ENCODE measurements at places on chromosomes 4 and X.
A peak's percentile ranks its signal among the peaks of the same experiment; 100 is the strongest.

GRCh38 chr4:101050088-101050836, 297.1 kb downstream of the PPP3CA start:
- no peak for DNase-seq

- no peak for DNase-seq
Observed at GRCh38 chrX:2913118-2913517, 16.0 kb downstream of the ARSD start.

DNA sequence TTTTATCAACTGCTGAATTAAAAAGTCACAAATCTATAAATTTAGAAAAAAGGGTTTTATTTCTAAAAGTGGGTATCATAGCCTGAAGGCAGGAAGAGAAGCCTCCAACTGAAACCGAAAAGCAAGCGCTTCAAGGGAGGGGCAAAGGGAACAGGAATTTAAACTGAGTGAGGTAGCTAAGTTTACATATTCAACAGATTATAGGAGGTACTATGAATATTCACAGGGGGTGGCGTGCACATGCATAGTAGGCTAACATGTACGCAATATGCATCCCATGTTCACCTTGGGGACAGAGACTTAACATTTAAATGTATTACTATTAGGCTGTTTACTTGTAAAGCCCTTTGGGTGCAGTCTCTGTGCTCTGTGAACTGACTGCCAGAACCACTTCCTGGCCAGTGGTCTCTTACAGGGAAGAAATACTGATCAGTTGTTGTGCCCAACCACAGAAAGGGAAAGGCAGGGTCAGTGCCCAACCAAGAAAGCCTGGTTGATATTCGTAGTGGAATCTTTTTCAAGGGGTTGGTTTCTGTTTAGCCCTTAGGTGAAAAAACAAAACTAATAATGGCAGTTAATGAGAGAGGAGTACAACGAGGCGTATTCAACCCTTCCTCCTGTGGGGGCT, 168.7 kb upstream of the GALNTL6 start:
- DNase-seq = no peak

GRCh38 chr4:3031357-3032082, 42.8 kb downstream of the HTT-AS start:
- no peak for DNase-seq

DNA sequence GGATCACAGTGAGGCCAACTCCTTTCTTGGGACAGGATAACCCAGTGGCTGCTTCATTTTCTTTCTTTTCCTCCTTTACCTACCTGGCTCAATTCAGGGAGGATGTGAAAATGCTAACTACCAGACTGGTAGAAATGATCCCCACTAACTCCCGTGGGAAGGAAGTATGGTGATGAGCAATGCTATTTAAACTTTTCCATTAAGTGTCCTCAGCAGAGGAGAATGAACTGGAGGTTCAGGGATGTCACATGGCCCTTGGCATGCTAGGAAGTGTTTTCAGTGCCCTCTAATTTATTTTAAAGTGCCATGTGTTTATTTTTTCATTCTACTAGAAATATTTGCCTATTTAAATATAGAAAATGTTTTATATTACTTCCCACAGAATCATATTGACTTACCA, 363.9 kb downstream of the PPP3CA start:
- DNase-seq = no peak

GRCh38 chr4:20288846-20289512, 37.3 kb downstream of the SLIT2 start:
- no peak for DNase-seq

GRCh38 chr4:52982946-52983340, 120.8 kb downstream of the RASL11B start:
- DNase-seq = no peak

GRCh38 chr4:184860018-184860779, 34.4 kb upstream of the ACSL1 start:
- no peak for DNase-seq

DNA sequence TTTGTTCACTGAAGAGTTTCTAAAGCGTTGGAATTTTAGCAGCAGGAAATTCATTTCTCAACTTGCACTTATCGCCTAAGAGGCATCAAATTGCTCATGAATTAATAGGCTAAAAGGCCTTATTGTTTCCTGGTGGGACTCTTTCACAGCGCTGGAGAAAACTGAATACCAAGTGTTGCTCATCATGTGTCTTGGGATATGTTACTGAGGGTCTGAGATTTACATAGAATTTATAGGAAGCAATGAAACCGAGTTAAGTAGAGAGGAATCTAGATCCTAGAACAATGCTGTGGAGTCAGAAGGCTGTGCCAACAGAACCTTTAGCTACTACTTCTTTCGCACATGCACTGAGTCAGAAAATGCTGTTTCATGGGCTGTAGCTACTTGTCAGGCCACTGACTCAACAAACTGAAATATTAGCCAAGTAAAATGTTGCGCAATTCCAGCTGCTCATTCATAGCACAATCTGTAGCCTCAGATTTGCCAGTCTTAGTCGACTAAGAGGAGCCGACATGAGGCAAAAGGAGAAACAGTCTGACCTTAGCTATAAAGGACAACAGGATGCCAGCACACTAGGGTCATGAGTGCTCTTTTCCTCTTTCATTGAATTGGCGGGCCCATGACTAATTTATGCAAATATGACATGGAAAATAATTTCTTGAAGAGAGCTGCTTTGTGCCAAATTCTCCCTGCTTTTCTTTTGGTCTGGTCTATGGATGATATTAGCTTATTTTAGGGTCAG, 35.9 kb upstream of the CXCL8 start:
- no peak for DNase-seq

DNA sequence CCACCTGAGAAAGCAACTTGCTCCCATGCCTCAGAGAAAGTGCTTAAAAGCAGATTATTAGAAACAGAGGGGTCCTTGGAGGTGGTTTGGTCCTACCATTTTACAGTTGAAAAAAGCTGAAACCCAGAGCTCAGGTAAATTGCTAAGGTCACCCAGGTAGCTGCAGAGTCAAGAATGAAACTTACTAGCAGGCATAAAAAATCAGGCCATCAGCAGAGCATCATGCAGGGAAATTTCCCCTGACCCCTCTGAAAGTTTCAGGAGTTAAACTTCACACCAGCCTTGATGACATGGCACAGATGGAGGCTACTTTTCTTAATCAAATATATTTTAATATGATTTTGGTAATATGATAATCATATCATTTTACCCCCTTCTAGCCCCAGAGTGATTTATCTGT, 70.3 kb downstream of the IRF2 start:
- DNase-seq = no peak

DNA sequence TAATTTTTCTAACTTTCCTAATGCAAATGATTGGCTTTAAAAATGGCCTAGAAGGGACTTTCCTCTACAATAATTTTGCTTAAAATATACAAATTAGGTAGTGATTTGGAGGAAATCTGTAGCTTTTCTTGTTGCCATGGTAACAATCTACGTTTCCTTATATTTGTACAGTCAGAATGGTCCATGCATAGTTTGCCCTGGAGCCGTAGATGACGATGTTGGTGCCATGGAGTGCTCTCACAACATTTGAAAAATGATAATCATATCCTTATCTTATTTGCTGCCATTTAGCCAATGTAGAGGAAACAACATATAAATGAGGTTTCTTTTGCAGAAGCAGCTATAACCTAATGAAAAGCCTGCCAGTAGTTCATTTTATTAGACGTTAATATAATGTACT, 89.0 kb upstream of the NMU start:
- no peak for DNase-seq

GRCh38 chrX:151396042-151396824, 773 bp upstream of the VMA21 start:
- DNase-seq = peak; percentile 38

DNA sequence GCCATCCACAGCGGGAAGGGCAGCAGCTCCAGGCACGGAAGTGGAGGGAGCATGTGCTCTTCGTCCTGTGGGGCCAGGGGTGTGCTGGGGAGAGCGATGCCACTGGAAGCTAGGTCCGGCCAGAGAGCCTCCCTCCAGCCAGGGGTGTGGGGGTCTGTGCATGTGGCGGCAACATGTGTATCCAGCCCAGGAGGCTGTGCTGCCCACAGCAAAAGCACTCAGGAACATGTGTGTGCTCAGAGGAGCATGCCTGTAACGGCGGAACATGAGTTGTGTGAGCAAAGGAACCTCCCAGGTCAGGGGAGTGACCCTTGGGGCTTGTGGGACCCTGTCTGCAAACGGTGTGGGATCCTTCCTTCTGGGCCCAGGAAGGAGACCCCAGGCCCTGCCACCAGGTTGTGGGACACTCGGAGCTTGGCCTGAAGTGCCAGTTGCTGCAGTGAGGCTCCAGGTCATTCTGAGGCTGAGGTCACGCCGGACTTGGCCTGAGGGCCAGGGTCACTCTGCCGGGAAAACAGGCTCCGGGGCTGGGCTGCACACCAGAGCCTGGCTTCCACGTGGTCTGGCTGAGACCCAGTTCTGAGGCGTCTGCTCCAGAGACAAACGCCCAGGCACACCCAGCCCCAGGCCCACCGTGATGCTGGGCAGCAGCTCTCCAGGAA, 37.2 kb downstream of the CPLX1 start:
- no peak for DNase-seq

DNA sequence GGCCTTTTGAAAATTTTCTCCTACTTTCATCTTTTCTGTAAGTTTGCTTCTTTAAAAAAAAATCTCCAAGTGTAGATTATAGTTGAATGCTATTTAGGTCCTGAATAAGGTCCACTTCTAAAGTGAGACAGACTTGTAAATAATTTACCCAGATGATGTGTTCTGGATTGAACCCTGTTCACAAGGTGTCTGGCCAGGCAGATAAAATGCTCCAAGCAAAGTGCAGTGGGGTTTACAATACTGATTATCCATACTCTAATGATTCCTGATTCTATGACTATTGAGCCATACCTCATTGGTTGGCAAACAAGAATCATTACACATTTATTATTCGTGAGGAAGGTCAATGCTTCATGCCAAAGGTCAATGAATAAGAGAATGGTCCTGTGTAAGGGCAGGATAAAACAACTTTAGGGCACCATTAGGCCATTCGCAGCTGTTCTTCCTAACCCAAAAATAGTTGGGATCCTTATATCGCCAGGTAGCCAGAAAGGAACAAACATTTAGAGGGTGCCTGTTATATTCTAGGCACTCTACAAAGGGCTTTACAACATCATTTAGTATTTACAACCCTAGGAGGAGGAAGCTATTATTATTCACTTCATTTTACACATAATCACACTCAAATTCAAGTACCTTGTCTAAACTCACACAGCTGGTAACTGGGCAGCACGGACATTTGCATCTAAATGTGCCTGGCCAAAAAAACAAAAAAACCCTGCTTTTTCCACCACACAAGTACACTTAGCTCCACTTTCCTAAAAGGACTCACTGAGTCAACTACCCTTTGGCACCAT, 18.6 kb upstream of the SAT1 start:
- DNase-seq = no peak

DNA sequence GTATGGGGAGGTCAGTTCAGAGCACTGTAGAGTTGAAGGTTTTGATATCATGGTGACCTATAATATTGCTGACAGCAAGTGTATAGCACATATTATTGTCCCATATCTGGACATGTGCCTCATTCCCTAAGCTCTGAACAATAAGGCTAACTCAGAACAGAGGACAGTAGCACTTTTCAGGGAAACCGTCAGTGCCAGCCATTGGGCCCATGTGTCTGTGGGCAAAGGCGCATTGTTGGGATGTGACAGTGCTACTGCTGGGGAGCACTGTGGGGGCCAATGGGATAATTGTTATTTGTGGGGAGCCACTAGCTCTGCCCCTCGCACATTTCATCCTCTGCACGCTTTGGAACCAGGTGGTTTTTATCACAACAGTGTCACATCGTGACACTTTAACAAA, 136.2 kb downstream of the ELOVL6 start:
- DNase-seq = no peak

DNA sequence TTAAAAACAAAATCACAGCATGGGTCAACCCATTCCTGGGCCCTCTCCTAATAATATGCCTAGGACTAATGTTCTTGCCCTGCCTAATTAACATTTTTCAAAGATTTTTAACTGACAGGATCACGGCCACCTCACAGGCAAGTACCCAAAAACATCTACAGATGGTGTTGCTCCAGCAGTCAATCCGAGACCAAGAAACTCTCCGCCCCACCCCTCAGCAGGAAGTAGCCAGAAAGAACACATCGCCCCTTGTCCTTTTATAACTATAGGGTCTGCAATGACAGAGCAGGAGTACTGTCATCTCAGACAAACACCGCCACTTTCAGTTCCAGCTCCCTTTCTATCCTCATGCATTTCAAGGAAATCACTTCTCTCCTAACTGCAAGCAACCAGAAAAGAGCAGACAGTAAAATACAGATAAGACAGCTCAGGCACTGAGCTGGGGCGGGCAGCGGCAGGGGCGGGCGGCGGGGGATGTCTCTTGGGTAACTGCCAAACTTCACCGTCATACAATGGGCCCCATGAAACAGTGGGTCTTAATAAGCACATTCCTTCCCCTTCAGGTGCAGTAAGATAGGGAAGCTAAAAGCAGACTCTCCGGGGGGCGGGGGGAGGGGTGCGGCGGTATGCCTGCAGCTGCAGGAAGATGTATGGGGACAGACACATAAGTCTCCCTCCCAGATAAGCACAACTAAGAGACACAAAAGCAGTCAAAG, 67.4 kb downstream of the ZNF182 start:
- peak; percentile 6 for DNase-seq

DNA sequence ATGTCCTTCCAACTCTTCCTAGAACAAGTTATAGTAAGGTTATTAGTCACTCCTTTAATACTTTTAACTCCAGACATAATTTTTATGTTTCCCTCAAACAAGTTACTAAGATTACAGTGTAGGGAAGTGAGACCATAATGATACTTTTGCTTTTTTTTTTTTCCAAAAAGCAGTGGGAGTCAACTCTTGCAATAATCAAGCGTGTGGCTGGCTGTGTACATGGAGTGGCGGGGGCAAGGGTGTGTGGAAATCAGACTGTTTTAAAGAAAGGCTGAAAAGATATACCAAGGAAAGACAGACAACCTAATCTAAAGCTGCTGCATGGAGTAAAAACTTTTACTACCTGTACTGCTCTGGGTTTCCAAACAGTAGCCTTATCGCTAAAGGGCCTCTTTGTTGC, 4.1 kb downstream of the NOA1 start:
- DNase-seq = no peak

- no peak for DNase-seq
Observed at GRCh38 chr4:120960656-120961267, 38.2 kb upstream of the PRDM5 start.

- peak; percentile 22 for DNase-seq
Observed at GRCh38 chr4:38803833-38804653, 548 bp downstream of the TLR1 start.

- no peak for DNase-seq
Observed at GRCh38 chrX:52425775-52426174, 57.0 kb downstream of the XAGE2 start.

GRCh38 chr4:168722391-168722790, 225.5 kb downstream of the PALLD start:
- no peak for DNase-seq

DNA sequence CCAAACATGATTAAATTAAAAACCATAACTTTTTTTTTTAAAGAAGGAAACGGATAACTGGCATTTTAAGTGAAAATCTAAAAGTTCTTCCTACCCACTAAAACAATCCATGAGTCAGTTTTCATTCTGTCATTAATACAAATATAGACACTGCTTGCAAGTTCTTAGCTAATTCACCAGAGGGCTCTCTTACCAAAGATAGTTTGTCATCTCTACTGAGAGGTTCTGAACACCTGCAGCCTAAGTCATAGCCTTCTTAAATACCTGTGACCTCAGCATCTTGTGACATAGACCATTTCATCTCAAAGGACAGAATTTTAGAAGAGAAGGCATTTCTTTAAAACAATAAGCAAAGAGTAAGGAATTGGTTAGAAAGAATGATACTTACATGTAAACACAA, 65.3 kb upstream of the FAM120C start:
- no peak for DNase-seq

- DNase-seq = peak; percentile 61
Observed at GRCh38 chrX:153726286-153727122, 1.8 kb downstream of the ABCD1 start.

- DNase-seq = no peak
Observed at GRCh38 chrX:134373736-134374135, 86.2 kb upstream of the HPRT1 start.
